Activated CD8-positive, alpha-beta memory T cell treated with anti-CD3 and anti-CD28 coated beads for 1 hour (primary cell): ENCODE measurements at places on chromosomes 7 and 10.
A peak's percentile ranks its signal among the peaks of the same experiment; 100 is the strongest.

GRCh38 chr10:85003083-85003482 lies 674.7 kb downstream of the CCSER2 start:
- DNase-seq: no peak

- DNase-seq: no peak
Observed at GRCh38 chr10:49049660-49050059, 65.7 kb downstream of the VSTM4 start.

DNA sequence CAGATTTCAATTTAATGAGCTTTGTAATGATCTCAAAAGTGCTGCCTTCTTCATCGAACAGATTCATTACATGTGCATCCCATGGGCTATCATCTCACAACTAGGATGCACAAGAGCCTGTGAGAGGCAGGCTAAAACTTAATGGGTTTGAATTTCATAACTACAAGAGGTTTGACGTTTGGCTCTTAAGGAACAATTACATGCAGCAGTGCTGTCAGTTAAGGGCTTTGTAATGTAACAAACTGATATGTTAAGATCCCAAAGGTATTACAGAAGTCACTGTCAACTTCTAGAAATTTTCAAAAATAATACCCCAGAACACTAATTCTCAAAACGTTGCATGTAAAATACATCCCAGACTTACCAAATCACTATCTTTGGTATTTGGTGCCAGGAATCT lies 33.2 kb downstream of the KIF20B start:
- no peak for DNase-seq

- peak; percentile 7 for DNase-seq
Observed at GRCh38 chr10:87850742-87851205, 12.6 kb downstream of the KLLN start.

DNA sequence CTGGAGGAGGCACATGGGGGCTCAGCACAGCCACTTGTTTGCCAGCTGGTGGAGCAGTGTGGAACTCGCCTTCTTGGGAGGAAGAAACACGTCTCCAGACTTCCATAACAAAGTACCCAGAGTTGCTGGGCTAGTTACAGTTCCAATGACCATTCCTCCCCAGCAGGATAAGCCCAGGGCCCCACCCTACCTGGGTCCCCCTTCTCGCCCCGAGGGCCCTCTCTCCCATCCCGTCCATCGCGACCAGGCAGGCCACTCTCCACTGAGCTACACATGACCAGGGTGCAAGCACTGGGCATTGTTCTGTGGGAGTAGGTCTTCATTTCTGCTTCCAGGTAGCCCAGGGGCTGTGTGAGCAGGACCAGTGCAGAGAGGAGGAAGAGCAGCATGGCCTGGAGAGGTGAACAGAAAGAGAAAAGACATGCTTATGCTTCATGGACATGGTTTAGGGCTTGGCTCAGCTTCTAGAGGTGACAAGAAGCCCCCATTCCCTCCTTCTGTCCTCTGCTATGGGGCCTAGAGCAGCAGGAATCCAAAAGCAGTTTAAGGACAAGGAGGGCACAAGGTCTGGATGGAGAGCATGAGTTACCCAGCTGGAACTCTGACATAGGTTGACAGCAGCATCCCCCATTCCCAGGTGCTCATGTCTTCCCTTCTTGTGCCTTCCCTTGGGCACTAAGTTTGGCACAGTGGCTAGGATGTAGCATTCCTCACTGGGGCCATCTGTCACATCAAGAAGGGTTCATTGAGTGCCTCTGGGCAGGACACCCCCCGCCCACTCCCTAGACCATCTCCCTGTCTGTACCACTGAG lies 2.4 kb downstream of the SFTPD start:
- no peak for DNase-seq

- DNase-seq: no peak
Observed at GRCh38 chr10:1044964-1045363, 4.0 kb downstream of the IDI1 start.

- DNase-seq: no peak
Observed at GRCh38 chr7:35524112-35524804, 170.7 kb downstream of the HERPUD2 start.

GRCh38 chr10:27899058-27899457 lies 99.8 kb downstream of the ODAD2 start:
- DNase-seq: no peak

- DNase-seq: no peak
Observed at GRCh38 chr7:127798023-127798422, 146.0 kb downstream of the SND1 start.

GRCh38 chr7:151592868-151593486 lies 73.3 kb upstream of the RHEB start:
- no peak for DNase-seq

GRCh38 chr7:151838072-151838471 lies 38.8 kb downstream of the PRKAG2 start:
- no peak for DNase-seq

DNA sequence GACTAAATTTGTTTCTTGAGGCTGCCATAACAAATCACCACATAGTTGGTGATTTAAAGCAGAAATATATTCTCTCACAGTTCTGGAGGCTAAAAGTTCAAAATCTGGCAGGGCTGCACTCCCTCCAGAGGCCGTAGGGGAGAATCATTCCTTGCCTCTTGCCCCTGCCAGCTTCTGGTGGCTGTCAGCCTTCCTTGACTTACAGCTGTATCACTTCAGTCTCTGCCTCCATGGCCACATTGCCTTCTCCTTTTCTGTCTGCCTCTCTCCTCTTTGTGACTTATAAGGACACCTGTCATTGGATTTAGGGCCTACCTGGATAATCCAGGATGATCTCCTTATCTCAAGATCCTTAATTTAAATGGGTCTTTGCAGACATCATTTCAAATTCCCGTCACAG lies 5.8 kb upstream of the LRRC4 start:
- DNase-seq: no peak

DNA sequence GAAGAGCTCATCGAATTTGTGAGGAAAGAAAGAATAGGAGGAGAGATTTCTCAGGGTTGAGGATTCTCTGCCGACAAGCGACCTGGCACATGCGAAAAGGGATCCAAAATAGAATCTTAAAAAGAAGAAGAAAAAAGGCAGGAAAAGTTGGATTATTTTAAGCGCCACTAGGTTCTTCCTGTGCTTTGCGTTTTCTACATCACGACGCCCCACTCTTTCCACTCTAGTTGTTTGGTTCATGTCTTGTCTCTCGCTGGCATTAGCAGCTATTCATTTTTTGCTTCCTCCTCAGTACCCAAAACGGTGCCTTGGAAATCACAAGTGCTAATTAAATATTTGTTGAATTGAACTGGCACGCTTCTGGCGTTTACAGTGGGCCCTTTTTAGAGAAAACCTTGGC lies 674 bp upstream of the FRA10AC1 start:
- DNase-seq: no peak

DNA sequence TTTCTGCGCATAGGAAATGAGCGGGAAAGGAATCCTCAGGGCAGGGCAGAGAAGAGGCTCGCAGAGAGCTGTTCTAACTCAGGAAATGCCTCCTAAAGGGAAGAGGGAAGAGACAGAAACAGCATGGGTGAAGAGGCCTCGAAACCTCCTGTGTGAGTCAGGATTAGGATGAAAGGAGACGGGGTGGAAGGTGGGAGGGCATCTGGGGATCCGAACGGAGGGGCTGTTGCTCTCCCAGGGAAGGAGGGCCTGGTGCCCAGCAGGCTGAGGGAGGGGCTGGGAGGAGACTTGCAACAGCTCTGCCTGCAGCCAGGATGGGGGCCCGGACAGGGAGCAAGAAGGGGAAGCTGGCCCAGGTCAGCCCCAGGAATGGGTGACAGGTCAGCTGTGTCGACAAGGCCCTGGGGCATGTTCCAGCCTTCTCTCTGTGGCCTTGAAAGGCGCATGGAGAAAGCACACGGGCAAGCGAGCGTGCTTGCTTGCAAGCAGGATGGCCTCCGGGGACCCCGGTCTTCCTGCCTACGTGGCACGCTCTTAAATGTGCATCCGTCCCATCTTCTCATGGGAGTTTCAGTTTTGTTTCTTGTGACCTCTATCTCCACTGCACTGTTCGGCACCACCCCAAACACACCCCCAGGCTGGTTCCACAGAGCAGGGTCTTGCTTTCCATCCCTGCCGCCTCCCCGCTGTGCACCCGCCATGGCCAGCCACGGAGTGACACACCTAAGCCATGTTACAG lies 63.5 kb downstream of the HIPK2 start:
- no peak for DNase-seq

GRCh38 chr10:49837051-49837478 lies 74.9 kb upstream of the OGDHL start:
- DNase-seq: no peak

GRCh38 chr7:110003827-110004226 lies 1087.1 kb upstream of the LRRN3 start:
- no peak for DNase-seq

GRCh38 chr7:50564640-50565558 lies at the start of gene DDC:
TSS of gene DDC (minus strand) at chr7:50565405. CDS start at chr7:50544085, 21,320 bp downstream.
- no peak for DNase-seq

DNA sequence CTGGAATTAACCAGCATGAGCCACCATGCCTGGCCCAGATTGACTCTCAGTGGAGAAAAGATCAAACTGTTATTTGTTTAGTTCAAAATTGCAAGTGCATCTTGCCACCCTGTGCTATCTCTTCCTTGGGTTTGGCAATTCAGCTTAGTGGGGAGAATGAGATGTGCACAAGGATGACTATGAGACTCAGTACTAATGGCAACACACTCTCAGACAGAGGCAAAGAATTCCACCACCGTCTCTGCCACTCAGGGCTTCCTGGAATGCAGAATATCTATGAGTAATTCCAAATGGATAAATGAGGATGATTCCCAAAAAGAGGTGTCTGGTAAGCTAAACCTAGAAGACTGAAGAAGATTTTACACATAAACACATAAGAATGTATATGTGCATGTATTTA lies 525.8 kb downstream of the NRG3 start:
- no peak for DNase-seq

GRCh38 chr10:119199231-119199992 lies 8.0 kb upstream of the GRK5 start:
- DNase-seq: no peak

GRCh38 chr7:155038335-155038734 lies 31.8 kb upstream of the HTR5A start:
- DNase-seq: no peak

- no peak for DNase-seq
Observed at GRCh38 chr10:60123172-60123571, 216.8 kb upstream of the CCDC6 start.

- no peak for DNase-seq
Observed at GRCh38 chr7:45625067-45625466, 50.9 kb downstream of the ADCY1 start.

GRCh38 chr10:70619271-70620019 lies 16.9 kb upstream of the PRF1 start:
- no peak for DNase-seq

- no peak for DNase-seq
Observed at GRCh38 chr7:114365791-114366190, 48.8 kb upstream of the FOXP2 start.

DNA sequence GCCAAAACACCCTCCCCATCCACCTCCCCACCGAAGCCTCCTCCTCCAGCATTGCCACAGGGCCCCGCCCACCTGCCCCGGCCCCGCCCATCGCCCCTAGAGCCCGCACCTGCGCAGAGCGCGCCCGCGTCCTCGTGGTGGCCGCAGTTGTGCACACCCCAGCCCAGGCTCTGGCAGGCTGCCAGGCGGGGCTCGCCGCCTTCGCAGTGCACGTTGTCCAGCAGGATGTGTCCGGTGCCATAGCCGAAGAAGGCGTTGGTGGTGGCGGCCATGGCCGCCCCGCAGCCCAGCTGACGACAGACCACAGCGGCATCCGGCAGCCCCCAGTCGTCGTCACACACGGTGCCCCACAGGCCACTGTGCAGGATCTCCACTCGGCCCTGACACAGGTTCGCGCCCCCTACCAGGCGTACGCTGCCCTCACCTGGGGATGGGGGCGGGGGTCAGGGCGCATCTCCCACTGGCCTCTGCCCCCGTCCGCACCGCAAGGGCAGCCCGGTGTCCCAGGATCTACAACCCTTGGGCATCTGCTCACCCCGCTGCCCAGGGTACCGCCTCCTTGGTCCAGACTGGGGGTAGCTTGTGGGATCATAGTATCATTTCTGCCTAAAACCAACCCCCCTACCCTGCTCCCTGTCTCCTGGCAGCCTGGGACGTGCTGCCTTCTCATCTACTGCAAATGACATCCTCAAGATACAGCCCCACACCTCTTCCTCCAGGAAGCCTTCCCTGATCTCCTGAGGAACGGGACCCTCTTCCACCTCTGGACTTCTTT lies 11.9 kb downstream of the SSC4D start:
- peak; percentile 75 for DNase-seq

GRCh38 chr10:117353684-117354083 lies 21.6 kb downstream of the PDZD8 start:
- DNase-seq: no peak

GRCh38 chr7:47484923-47485639 lies 96.8 kb downstream of the TNS3 start:
- no peak for DNase-seq

DNA sequence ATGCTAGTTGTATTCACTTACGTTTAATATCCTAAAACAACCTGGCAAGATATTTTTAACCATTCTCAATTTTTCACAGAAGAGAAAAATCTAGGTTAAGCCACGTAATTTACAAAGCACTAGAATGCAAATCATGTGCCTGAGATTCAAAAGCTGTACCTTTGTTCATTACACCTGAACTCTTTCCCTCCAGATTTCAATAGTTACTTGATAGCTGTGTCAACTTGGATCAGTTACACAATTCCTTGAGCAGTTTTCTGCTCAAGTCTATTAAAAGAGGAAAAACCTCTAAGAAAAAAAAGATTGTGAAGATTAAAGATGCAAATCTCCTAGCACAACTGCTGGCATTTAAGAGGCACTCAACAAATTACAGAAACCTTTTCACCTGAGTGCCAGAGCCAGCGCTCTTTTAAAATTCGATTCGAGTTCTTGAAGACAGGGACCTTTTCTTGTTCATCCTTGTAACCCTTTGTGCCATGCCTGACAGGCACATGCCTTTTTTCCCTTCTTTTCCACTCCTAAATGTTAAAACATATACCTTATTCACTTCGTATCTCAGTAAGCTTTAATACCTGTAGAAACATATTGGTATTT lies 886 bp downstream of the NSUN6 start:
- DNase-seq: no peak

DNA sequence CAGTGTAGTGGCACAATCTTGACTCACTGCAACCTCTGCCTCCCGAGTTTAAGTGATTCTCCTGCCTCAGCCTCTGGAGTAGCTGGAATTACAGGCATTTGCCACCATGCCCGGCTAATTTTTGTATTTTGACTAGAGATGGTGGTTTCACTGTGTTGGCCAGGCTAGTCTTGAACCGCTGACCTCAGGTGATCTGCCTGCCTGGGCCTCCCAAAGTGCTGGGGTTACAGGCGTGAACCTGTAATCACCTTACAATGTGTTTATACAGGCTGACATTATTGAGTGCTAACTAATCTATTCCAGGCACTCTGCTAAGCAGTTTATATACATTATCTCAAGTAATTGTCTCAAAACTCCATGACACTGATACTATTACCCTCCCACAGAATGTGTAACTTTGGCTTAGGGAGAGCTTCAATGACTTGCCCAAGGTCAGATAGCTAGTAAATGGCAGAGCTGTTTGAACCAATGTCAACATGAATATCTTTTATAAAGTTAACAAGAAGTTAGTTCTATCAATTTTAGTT lies 36.8 kb downstream of the KIFBP start:
- no peak for DNase-seq
